ENCODE measurements at places on chromosomes 13 and 19.

- no peak for DNase-seq
These were observed 14.8 kb downstream of the AXL start for GRCh38 chr19:41233748-41234240.

- DNase-seq = no peak
These were observed 142.4 kb downstream of the MYCBP2 start for GRCh38 chr13:77184455-77184854.

GRCh38 chr19:18126097-18126496, 26.9 kb upstream of the PIK3R2 start:
- no peak for DNase-seq

GRCh38 chr13:20206698-20207235, 14.0 kb upstream of the GJB2 start:
- DNase-seq = no peak

GRCh38 chr13:110798081-110798994, 84.8 kb downstream of the ING1 start:
- DNase-seq = no peak

DNA sequence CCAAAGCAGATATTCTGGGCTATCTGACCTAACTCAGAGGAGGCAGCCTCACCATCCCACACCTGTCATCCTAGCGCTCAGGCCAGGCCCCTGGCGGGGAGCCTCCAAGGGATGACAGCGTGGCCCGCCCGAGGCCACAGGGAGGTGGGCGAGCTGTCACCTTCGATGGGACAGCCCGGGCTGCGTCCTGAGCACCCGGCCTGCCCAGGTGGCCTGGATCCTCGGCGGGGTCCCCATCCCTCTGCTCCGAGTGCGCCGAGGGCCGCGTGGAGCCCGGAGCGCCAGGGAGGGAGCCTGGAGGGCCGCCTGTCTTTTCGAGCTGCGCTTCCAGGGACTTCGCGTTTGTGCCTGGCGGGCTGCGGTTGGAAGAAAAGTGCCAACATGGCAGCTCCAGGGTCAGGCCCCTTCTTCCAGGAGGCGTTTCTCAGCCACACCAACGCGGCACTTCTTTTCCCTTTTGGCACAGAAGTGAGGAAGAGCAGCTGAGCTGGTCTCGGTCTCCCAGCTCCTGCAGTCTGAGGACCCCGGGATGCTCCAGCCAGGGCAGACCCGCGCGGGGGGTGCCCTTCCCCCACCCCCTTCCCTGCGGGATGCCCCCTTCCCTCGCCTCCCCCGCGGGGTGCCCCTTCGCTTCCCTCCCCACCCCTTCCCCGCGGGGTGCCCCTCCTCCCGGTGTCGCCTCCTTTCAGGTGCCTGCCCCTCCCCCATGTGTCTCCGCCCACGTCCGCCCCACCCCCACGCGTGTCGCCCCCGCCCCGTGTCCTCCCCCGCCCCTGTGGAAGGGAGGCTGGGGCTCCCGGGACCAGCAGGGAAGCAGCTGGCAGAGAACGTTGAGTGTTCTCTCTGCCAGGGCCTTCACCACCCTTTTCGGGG, 42.3 kb downstream of the GJA3 start:
- no peak for DNase-seq

DNA sequence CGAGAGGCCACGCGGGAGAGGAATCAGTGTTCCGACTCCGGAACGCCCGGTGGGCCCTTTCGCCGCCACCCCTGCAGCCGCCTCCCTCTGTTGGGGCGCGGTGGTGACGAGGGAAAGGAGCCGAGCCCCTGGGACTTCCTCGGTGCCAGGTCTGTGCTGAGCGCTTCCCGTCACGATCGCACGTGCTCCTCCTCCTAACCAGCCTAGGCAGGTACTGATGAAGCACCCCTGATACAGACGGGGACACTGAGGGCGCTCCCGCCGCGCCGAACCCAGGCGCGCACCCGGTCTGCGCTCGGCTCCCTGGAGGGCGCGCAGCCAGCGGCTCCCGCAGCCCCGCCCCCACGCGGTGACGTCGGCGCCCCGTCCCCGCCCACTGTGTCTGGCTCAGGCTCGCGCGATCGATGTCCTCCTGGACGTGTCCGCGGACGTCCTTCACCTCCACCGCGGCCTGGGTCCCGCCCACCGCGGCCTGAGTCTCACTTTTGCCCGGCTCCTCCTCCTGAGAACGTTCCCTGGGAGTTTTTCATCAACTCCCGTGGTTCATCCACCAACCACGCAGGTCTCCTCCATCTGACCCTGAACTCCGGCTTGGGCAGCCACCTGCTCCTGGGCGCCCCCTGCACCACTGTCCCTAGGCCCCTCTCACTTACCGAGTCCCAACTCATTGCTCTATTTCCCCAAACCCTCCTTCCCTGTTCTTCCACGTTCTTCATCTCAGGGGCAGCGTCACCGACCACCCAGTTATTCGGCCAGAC, 2.6 kb upstream of the KLK15 start:
- peak; percentile 8 for DNase-seq

DNA sequence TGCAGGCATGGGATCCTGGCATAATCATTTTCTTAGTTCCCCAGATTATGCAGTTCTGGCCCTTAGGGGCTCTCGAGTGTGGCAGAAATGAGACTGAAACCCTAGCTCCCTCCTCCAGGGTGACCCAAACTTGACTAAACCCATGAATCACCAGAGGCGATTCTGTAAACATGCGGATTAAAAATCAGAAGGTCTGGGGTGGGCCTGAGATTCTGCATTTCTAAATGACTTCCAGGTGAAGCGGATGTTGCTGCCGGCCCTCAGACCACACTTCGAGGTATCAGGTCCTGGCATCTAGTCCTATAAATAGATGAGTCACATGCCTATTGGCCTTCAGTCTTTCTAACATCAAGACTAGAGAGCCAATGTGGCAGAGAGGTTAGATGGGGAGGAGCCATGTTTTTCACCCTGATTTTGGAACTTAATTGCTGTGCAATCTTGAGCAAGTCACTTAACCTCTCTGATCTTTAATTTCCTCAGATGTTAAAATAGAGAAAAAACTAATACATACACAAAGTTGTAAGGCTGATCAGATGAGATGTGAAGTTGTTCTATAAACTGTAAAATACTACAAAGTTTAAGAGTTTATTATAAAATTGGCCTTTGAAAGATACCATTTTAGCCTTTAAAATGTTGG, 431.2 kb downstream of the FOXO1 start:
- no peak for DNase-seq

DNA sequence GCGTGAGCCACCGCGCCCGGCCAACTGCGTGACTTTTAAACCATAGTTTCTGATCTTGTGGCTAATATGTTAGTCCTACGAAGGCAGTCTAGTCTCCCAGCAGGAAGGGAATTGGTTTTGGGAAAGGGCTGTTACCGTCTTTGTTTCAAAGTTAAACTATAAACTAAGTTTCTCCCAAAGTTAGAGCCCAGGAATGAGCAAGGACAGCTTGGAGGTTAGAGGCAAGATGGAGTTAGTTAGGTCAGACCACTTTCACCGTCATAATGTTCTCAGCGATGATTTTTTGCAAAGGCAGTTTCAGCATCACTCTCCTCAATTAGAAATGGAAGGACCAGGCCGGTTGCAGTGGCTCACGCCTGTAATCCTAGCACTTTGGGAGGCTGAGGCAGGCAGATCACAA, 17.7 kb upstream of the ADGRE2 start:
- DNase-seq = no peak

DNA sequence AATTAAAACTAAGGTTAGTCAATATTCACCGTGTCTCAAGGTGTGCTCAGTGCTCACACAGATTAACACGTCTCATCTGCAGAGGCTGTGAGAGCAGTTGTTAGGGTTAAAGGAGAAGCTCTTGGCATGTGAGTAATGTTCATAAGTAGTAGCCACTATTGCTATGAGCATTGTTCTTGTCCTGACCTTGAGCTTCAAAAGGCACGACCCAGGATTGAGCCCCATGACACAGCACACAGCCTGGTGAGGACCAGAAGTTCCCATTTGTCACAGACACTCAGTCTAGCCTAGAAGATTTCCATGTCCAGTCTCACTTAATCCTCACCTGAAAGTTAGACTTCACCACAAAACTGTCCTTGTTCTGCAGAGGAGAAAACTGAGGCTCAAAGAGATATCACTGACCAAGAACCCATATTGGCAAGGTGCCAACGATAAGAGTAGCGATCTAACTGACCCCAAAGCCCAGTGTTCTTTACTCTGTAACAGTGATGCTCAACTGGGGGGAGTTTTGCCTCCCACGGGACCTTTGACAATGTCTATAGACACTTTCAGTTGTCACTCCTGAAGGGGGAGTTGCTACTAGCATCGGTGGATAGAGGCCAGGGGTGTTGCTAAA, 26.0 kb downstream of the FPR3 start:
- no peak for DNase-seq

GRCh38 chr19:20667281-20667680, 5.9 kb upstream of the ZNF626 start:
- DNase-seq = no peak

GRCh38 chr19:32886241-32886640, 16.7 kb upstream of the SLC7A9 start:
- DNase-seq = no peak

DNA sequence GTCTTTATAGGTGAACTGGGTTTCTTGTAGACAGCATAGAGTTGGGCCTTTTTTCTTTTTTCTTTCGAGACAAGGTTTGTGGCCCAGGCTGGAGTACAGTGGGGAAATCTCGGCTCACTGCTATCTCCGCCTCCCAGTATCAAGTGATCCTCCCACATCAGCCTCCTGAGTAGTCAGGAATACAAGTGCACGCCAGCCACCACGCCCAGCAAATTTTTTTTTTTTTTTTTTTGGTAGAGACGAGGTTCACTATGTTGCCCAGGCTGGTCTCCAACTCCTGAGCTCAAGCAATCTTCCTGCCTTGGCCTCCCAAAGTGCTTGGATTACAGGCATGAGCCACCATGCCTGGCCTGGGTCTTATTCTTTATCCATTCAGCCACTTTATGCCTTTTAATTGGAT, 5.1 kb upstream of the CALM3 start:
- DNase-seq = no peak

DNA sequence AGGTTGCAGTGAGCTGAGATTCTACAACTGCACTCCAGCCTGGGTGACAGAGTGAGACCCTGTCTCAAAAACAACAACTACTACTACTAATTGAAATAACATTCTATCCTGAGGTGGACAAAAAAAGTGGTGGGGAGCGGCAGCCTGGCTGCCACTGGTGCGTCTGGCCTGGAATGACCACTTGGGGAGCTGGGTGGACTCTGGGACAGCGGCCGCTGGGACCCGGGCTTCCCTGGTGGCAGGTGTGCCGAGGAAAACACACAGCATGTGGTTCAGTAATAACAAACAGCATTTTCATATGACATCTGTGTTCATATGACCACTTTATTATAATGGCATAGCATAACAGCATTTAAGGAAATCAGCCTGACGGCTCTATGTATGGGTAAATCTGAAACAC, 33.9 kb downstream of the TFDP1 start:
- no peak for DNase-seq

DNA sequence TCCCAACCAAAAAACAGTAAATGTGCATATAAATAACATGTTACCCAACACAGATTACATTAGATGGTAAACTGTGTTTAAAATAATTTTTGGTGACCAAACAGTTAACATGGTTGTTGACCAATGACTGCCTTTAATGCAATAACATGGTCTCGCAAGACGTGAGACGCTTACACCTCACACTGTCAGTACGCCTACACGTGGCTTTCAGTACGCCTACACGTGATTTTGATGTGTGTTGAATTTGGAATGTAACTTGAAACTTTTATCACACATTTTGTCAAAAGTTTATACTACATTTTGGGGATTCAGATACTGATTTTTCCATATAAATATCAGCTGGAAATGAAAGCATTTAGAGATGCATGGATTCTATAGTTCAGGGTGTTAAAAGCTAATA, 32.0 kb downstream of the SLC7A9 start:
- DNase-seq = no peak

GRCh38 chr19:51433043-51433442, 15.6 kb upstream of the SIGLEC10 start:
- DNase-seq = no peak

- no peak for DNase-seq
These were observed 2.7 kb upstream of the RPS15 start for GRCh38 chr19:1435378-1435989.

DNA sequence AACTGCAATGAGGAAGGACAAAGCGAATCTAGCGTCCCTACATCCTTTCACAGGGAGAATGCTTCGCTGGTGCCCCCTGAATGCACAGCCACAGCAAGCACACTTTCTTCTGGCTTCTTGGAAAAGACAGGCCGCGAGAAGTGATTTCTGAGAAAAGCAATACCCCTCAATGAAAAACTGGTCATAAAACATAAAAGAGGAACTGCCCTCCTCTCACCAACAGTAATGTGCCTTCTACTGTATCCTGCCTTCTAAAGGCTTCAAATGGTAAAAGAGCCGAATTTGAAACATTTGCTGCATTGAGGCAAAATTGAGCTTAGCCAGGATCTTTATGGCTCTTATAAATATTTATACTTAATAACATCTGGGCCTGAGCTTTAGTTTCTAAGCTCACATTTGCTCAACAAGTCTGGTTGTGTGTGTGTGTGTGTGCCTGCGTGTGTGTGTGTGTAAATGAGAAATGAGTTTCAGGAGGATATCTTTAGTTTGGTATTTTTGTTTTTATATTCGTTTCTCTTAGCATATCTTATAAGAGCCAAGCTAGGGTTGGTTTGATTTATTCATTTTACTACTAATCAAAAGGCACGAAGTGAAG, 246.1 kb upstream of the MAB21L1 start:
- no peak for DNase-seq

- no peak for DNase-seq
These were observed 2.6 kb downstream of the NEK3 start for GRCh38 chr13:52156724-52157261.

- no peak for DNase-seq
These were observed 584.5 kb downstream of the SLITRK1 start for GRCh38 chr13:83297586-83298290.

- DNase-seq = no peak
These were observed 210.0 kb downstream of the FOXO1 start for GRCh38 chr13:40456397-40456953.

- no peak for DNase-seq
These were observed 35.1 kb downstream of the USPL1 start for GRCh38 chr13:30652746-30653386.

DNA sequence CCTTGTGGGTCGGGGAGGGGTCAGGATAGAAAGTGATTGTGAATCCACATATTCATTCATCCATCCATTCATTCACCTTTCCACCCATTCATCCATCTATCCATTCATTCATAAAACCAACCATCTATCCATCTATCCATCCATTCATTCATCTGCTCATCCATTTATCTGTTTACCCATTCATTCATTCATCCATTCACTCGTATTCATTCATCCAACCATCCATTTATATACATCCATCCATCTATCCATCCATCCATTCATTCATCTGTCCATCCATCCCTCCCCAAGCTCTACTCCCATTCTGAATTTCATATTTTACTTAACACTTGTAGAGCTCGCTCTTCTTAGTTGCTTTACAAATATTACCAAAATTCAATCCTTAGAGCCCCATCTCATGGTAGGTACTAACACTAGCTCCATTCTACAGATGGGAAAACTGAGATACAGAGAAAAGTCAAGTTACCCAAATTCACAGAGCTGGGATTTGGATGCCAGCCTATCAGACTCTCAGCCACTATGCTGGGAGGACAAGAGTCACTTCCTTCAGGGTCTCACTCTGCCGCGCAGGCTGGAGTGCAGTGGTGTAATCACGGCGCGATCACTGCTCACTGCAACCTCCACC, 37.6 kb downstream of the PIN1 start:
- no peak for DNase-seq

GRCh38 chr19:11478167-11479089, 2.4 kb downstream of the ELAVL3 start:
- DNase-seq = no peak

Measured in non-pigmented ciliary epithelial cell (primary cell).